ENCODE measurements at places on chromosomes 3 and 15. TPM values are rescaled to one million over a fixed set of nuclear protein-coding genes. Genes with fewer than 3 reads are reported as not detected.

PDZRN3 gene
- 12.2 TPM for total RNA-seq

NEK4 gene
- total RNA-seq = 52.3 TPM

KCNAB1 gene
- total RNA-seq = 0.79 TPM

TRPM1 gene
- not detected for total RNA-seq

CLRN1 gene
- not detected for total RNA-seq

XXYLT1 gene
- 41.2 TPM for total RNA-seq

EBLN2 gene
- total RNA-seq = 7.8 TPM

DNA sequence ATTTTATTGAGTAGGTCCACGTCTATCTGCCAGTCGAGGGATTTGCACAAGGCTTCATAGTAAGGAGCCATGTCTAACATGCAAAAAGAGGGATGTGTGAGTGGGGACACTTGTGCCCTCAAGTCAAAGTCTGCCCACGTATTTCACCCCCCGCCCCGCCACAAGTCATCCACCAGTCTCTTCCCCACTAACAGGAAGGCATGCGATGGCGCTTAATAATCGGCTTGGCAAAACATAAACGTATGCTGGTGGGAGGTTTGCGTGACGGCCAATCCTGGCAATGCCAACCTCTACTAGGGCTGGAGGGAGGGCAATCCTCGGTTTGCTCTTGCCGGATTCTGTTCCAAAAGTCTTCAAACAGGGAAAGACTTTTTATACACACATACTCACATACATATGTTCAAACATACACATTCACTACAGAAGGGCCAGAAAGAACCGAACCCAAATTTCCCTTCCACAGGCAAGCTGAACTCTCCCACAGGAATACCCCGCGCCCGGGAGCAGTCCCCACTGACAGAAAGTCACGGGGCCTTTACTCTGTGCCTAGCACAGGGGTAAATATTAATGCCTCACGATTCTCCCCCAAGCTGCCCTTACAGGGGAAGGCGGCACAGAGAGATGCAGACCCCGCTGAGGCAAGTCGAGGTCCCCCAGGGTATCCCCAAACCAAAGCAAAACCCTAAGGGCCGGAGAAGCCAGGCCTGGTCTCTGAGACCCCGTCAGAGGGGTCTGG lies 675 bp downstream of the PSMD6 start:
- H3K4me1 ChIP-seq = peaks cover 28% of the 10 kb centered on the region
- peaks cover 8% of the 10 kb centered on the region for H3K36me3 ChIP-seq
- H3K27me3 ChIP-seq = no peaks in the 10 kb centered on the region
- DNase-seq = no peak
- peak overlapping the region; percentile 89 for H3K4me3 ChIP-seq

DNA sequence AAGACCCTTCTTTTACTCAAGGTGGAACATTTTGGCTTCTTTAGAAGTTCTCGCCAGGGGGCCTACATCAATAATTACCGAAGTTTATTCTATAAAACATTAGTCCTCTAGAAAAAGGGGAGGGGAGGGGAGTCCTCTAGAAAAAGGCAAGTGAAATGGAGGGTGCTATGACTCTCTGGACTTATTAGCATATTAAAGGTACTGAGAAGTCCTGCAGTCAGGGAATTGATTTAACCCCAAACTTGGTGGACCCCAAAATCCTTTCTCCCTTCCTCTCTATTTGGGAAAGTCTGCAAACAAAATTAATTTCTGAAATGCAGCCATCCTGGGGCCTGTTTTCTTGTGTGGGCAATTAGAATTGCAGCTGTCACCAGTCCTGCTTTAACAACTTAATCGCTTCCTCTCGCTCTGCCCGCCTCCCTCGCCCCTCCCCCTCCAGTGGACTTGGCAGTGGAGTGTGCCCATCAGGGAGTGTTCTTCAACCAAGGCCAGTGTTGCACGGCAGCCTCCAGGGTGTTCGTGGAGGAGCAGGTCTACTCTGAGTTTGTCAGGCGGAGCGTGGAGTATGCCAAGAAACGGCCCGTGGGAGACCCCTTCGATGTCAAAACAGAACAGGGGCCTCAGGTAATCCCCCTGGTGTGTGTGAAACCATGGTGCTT lies 18.9 kb upstream of the LRRK1 start:
- H3K4me1 ChIP-seq = peaks cover 24% of the 10 kb centered on the region
- peaks cover 4% of the 10 kb centered on the region for H3K36me3 ChIP-seq
- DNase-seq = no peak
- no peak overlapping the region for H3K27ac ChIP-seq

DNA sequence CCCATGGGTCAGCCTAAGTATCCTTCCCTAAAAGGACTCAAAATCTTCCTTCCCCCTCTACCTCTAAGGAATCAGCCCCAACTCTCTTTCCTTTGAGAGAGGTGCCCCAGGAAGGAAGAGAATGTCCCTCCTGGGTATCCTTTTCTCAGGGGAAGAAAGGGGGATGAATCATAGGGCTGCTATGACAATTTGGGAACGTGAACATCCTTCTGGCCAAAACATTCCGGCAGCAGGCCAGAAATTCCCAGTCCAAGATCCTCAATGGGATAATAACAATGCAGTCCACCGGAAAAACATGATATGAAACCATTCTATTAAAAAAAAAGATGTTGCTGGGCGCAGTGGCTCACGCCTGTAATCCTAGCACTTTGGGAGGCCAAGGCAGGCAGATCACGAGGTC lies 50.8 kb upstream of the CACNA2D3 start:
- no peak for DNase-seq
- no peaks in the 10 kb centered on the region for H3K27me3 ChIP-seq
- H3K4me1 ChIP-seq = no peaks in the 10 kb centered on the region
- no peak overlapping the region for H3K27ac ChIP-seq
- no peak overlapping the region for H3K4me3 ChIP-seq
- peaks cover 2% of the 10 kb centered on the region for H3K36me3 ChIP-seq

DNA sequence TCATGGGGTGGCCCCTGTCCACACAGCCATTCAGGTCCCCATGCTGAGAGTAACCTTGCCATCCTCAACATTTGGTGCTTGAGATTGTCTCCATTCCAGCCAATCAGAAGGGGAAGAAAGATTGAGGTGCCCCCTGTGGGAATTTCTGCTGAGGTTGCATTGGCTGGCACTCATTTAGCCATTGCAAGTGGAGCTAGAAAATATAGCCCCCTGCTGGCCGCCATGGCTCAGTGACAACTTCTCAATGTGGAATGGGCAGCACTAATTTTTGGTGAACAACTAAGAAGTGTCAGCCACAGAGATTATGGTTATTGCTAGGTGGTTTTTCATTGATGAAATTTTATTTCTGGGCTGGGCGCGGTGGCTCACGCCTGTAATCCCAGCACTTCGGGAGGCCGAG lies 22.0 kb downstream of the COL6A6 start:
- no peak overlapping the region for H3K4me3 ChIP-seq
- peaks cover 37% of the 10 kb centered on the region for H3K27me3 ChIP-seq
- DNase-seq = peak; percentile 57
- no peak overlapping the region for H3K27ac ChIP-seq
- peaks cover 5% of the 10 kb centered on the region for H3K4me1 ChIP-seq

GRCh38 chr15:74867466-74868038 lies 5.6 kb downstream of the SCAMP2 start:
- DNase-seq = no peak
- no peak overlapping the region for H3K27ac ChIP-seq
- H3K27me3 ChIP-seq = no peaks in the 10 kb centered on the region
- H3K4me1 ChIP-seq = peaks cover 23% of the 10 kb centered on the region
- peaks cover 9% of the 10 kb centered on the region for H3K36me3 ChIP-seq

Measured in neural crest cell (in vitro differentiated cells).